GM03348 (cell line): ENCODE measurements at places on chromosomes 6 and 20.
A peak's percentile ranks its signal among the peaks of the same experiment; 100 is the strongest.

GRCh38 chr6:137223370-137224131, 4.4 kb upstream of the IFNGR1 start:
- DNase-seq, result no peak

DNA sequence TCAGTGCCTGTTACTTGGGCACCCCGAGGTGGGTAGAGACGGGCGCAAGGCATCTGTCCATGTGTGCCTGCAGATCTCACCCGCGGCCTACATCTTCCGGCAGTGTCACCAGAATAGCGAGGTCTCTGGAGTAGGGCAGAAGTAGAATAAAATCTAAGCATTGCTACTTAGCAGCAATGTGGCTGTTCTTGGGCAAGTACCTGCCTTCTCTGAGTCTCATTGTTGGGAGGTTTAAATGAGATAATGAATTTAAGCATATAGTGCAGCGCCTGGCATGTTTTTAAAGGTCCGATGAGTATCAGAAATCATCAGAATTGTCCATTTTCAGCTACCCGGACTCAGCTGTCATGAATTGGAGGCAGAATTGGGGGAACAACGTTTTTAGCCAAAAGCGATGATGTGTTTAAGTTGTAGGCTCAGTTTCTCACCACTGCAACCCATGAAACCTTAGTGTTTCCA, 800 bp downstream of the ABCC10 start:
- no peak for DNase-seq

DNA sequence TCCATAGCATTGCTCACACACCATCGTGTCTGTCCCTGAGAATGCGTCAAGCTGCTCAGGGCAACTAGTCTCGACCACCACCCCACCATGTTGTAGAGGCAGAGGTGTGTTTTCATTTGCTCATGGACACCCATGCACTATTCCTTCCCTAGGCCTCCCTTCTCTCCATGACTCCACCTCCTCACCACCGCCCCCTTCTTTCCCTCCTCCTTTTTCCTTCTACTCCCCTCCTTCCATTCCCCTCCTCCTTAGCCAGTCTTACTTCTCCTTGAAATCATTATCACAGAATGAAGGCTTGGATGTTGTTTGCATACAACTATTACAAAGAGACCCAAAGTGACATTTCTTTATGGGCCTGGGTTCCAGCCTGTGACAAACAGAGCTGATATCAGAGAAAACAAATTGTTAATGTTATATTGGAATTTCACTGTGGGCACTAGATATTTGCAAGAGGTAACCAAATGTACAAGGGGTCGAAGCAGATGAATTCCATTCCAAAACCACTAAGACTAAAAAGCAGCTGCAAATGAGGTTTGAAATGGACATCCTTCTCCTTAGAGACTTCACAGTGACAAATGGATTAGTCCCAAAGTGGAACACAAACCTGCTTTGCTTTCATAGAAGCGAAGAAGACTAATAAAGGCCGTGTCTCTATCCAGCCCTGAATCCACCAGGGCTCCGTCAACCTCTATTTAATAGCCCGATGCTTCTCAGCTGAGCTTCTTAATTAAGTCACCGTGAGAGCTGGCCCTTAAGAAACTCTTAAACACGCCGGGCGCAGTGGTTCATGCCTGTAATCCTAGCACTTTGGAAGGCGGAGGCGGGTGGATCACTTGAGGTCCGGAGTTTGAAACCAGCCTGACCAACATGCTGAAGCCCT, 275.8 kb upstream of the SULF2 start:
- no peak for DNase-seq

DNA sequence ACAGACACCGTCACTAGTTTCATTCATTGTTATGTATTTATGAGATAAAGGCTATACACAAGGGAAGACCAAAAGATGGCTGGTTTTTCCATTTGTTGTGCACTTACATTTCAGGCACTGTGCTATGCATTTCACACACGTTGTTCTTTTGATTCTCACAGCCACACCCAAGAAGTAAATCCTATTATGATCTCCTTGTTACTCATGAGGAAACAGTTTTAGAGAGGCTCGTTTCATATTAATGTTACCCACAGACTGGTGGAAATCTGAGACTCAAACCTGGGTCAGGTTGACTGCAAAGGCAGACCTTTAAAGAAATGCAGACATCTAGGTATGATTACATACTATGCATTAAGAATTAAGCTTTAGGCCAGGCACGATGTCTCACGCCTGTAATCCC, 34.9 kb downstream of the SHLD1 start:
- no peak for DNase-seq

DNA sequence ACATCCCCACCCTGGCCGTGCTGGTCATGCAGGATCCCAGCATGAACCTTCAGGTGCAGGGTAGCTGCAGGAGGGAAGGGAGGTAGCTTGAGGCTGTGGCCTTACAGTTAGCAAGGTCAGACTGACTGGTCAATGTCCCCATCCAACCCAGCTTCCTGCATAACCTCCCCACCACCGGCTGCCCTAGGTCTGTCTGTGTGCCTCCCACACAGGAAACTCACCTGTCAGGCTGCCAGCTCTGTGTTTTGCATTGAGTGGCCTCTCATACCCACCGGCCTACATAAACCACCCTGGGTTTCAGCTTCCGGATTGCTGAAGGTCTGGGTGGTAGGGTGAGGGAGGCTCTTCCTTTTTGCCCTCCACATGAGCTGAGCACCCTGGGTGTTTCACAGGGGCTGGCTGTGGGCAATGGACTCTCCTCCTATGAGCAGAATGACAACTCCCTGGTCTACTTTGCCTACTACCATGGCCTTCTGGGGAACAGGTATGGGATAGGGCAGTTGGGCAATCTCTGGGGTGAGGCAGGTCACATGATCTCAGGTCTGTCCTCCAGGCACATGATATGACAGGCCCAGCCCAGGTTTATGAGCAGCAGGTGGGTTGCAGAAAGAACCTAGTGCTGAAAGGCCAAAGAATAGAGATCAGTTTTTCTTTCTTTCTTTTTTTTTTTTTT, 1.8 kb downstream of the CTSA start:
- DNase-seq, result no peak

DNA sequence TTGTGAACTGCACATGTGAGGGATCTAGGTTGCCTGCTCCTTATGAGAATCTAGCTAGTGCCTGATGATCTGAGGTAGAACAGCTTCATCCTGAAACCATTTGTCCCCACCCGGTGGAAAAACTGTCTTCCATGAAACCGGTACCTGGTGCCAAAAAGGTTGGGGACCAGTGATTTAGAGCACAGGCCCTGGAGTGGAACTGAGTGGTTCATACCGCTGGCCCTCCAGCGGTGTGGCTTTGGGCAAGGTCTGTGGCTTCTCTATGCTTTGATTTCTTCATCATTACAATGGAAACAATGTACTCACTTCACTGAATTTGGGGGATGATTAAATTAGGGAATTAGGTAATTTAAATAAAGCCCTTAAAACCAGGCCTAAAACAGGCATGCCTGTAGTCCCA, 36.3 kb downstream of the CD164 start:
- DNase-seq, result no peak

DNA sequence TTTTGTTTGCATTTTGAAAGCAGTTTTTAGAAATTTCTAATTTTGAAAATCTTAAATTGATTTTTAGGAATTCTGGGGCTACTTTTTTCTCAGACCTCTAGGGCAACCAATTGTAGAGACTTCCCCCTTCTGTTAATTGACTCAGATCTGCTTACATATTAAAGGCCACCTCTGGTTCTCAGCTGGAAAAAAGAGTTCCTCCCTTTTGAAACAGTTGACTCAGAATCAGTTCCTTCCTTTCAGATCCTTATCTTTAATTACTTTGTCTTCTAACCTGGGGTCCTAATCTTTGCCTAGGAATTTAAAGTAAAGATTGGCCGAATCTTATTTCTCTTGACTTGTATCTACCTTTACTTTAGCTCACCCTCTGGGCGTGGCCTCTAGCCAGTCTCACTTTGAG, 146.8 kb downstream of the LAMA2 start:
- DNase-seq, result no peak

GRCh38 chr6:14094721-14095120, 22.9 kb upstream of the CD83 start:
- no peak for DNase-seq

GRCh38 chr20:5471368-5471767, 154.6 kb upstream of the PROKR2 start:
- DNase-seq, result no peak

DNA sequence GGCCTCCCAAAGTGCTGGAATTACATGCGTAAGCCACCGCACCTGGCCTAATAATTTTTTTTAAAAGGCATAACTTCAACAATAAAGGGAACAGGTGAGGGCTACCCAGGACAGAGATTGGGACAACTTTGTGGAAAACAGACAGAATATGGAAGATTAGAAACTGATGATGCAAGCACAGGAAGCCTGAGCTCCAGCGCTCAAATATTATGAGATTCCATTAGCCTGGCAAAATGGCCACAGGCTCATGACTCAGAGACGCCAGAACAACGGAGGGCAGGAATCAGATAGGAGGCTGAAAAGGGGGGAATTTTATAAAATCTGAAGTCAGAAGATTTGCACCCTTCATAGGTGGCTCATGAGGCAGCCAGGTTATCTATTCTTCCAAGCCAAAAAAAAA, 103.1 kb upstream of the MRPS10 start:
- DNase-seq, result no peak

DNA sequence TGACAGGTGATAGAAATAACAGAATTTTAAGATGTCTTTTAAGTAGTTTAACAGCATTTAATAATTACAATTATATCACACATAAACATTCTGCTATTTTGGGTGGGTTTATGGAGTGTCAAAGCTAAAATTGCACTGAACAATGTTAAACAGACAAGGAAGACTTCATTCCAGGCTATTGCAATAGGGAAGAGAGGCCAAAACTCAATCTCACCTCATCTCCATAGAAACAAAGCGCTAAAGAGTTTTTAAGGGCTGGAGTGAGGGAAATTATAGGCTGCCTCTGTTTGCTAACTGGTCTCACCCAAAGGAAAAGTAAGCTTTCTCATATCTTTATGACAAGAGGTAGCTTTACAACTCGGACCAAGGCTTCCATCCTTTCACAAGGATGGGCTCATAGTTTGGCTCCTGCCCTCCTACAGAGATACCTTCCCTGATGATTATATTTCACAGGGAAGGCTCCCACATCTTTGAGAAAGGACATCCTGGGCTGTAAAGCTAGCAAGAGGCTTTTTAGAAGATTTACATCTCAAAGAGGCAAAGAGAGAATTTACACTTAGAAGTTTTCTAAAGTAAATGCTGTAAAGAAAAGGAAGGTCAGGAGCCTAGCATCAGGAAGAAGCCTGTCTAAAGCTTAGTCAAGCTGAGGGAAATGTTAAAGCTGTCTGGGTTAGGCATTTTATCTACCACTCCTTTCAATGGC, 350.2 kb upstream of the IMPG1 start:
- DNase-seq, result no peak

GRCh38 chr6:61193771-61194170, 1092.3 kb downstream of the KHDRBS2 start:
- no peak for DNase-seq

- peak; percentile 12 for DNase-seq
Measured at GRCh38 chr6:12804952-12805645, 88.5 kb downstream of the PHACTR1 start.

DNA sequence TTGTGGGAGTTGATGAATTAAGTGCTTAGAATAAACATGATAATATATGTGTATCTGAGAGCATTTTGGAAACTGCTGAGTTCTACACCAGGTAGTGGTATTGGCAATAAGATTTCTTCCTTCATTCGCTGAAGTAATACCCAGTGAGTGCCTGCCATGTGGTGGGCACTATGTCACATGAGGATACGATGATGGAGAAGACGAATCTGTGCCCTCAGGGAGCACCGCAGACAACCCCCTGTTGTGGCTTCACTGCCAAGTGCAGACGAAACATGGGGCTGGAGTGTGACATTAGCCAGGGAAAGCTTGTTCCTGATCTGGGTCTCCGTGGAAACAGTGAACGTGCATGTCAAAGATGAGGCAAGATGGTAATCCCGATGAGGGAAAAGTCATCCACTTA, 7.9 kb downstream of the ZNF76 start:
- DNase-seq, result no peak

- no peak for DNase-seq
Measured at GRCh38 chr6:231779-232178, 60.5 kb upstream of the DUSP22 start.

GRCh38 chr6:165244524-165245247, 64.7 kb downstream of the C6orf118 start:
- no peak for DNase-seq

- no peak for DNase-seq
Measured at GRCh38 chr20:11375966-11376365, 541.7 kb upstream of the BTBD3 start.

- DNase-seq, result no peak
Measured at GRCh38 chr6:24844903-24845302, 46.2 kb upstream of the ARMH2 start.

GRCh38 chr6:137522198-137522798, 28.1 kb upstream of the OLIG3 start:
- DNase-seq, result no peak

DNA sequence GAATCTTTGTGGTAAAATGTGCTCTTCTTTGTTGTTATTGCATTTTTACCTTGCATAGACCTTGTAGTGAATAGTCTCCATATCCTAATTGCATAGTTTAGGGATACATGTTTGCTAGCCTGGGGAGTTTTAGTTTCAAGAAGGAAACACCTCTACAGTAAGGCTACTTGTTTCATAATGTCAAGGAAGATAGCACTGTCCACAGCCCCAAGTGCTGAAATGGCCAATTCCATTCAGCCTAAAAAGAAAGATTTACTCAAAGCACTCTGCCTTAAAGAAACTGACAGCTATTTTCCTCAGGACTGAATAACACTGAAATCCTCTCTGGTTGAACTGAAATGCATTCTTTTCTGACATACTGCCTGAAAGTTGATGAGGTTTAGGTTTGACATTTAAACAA, 2.6 kb downstream of the HCRTR2 start:
- DNase-seq, result no peak

- no peak for DNase-seq
Measured at GRCh38 chr6:50318536-50318935, 268.8 kb upstream of the DEFB112 start.

DNA sequence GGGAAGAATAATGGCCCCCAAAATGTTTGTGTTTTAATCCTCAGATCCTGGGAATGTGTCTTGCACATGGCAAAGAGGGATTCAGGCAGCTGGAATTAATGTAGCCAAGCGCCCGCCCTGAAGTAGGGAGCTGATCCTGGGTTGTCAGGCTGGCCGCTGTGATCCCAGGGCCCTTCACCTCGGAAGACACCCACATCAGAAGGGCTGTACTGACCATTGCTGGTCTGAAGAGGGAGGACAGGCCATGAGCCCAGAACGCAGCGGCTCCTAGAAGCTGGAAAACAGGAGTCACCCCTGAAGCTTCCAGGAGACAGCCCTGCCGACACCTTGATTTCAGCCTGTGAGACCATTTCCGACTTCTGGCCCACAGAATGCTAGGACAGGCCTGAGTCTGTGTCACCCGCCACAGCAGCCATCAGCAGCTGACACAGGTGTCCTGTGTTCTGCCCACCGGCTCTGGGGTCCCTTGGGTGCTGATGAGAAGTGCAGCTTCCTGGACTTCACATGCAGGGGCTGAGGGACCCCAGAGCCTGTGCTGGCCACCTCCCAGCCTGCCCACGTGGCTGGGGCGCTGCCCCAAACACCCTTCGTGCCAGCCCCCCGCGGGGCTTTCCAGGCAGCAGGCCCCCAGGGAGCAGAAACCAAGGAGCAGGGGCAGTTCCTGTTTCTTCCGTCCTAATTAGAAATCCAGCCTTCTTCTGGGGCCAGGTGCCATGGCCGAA, 86.3 kb downstream of the ERMARD start:
- DNase-seq, result no peak

GRCh38 chr6:2661651-2662050, 89.1 kb downstream of the MYLK4 start:
- DNase-seq, result no peak

GRCh38 chr6:10449751-10450150, 34.9 kb upstream of the TFAP2A start:
- no peak for DNase-seq
